ENCODE measurements at places on chromosomes 5 and 9.

GRCh38 chr9:36676778-36677485 lies 104.2 kb downstream of the MELK start:
- DNase-seq: peak; percentile 13

DNA sequence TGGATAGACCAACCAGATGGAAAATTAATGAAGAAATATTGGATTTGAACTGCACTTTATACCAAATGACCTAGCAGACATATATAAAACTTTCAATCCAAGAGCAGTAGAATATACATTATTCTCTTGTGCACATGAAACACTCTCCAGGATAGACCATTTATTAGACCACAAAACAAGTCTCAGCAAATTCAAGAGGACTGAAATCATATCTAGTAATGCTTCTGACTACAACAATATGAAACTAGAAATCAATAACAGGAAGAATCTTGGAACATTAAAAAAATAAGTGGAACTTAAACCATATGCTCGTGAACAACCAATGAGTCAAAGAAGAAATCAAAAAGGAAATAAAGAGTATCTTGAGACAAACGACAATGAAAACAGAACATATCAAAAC lies 150.0 kb upstream of the CD180 start:
- DNase-seq: no peak

GRCh38 chr5:5483350-5483749 lies 60.9 kb downstream of the ICE1 start:
- DNase-seq: no peak

- no peak for DNase-seq
Observed at GRCh38 chr9:126693428-126693944, 79.8 kb downstream of the LMX1B start.

DNA sequence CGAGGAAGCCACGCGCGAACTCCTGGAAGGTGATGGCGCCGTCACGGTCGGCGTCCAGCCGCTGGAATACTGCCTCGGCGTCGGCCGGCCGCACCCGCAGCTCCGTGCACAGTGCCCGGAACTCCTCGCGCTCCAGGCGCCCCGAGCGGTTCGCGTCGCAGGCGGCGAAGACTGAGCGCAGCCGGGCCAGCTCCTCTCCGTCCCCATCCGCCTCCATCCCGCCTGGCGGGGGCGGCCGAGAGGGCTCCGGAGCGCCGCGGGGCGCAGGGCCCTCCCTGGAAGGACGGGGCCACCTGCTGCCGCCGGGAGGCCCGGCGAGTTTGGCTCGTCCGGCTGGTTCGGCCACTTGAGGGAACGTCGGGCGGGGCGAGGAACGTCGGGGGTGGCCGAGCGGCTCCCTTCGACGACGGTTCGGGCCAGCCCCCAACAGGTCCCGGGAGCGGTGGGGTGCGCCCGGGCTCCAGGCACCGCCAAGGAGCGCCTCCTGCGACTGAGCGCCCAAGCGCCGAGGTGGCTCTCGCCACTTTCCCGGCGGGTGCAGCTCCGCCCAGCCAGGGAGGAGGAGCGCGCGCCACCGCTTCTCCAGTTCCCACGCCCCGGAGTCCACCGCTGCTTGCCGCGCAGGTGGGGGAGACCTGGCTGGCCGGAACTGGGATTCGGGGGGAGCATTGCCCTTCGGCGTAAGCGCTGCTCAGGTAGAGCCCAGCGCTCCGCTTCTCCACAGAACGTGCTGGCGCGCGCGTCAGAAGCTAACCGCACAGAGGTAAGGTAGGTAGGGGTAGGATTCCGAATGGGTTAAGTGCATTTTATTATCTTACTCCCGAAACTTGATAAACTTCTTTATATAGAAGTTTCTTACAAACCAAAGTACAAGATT lies at the start of gene RASEF:
Gene RASEF (minus strand): TSS at position 492 of the 877 bp plus-strand sequence. CDS start 275 bp downstream, at position 217.
- no peak for DNase-seq

- no peak for DNase-seq
Observed at GRCh38 chr5:56638768-56639238, 176.5 kb upstream of the MAP3K1 start.

GRCh38 chr9:38026021-38026809 lies 42.8 kb downstream of the SHB start:
- peak; percentile 90 for DNase-seq

- DNase-seq: no peak
Observed at GRCh38 chr5:115484368-115484767, 60.2 kb downstream of the FEM1C start.

GRCh38 chr5:6279607-6280006 lies 98.7 kb downstream of the MED10 start:
- DNase-seq: no peak

- DNase-seq: no peak
Observed at GRCh38 chr5:109611505-109611904, 78.2 kb upstream of the MAN2A1 start.

- DNase-seq: no peak
Observed at GRCh38 chr5:158654415-158654814, 445.3 kb downstream of the EBF1 start.

DNA sequence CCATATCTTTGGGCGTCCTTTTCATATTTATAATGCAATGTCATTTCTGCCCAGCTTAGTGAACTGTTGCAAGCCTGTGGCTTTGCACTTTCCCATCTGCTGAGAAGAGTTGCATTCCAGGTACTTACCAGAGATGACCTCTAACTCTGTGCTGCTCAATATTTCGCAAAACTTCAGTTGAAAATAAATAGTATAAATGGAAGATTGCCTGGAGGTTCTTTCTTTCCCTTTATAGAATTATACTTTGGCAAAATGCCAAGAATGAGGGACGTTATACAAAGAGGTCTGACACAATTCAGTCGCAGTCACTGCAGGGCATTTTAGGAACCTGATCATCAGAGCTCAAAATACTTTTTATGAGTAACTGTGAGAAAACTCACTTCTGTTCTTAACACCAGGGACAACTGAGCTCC lies 18.9 kb upstream of the VLDLR start:
- no peak for DNase-seq

GRCh38 chr5:149735066-149735465 lies 5.0 kb downstream of the PPARGC1B start:
- DNase-seq: peak; percentile 33

DNA sequence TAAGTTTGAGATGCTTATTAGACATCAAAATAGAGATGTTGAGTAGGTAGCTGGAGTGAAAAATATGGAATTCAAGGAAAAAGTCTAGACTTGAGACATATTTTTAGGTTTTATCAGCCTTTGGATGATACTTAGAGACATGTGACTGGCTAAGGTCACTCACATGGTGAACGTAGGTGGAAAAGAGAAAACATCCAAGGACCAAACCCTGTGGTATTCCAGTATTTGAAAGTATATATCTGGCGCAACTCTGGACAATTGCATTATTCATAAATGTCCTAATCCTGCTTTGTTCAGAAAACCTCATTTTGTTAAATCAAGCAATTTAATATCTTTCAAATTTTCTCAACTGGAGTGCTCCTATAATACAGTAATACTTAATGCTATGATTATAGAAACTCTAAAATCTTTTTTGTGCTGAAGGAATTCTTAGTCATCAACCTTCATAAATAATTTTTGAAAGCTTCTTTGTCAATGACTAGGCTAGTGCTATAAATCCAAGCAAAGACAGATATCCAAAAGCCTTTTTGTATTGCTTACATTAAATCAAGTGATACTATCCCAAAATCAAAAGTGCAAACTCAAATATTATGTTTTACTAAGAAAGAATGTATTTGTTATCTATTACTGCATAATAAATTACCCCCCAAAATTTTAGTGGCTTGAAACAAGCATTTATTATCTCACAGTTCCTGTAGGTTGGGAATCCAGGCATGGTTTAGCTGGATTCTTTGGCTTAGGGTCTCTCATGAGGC lies 452.0 kb downstream of the ENC1 start:
- DNase-seq: no peak

DNA sequence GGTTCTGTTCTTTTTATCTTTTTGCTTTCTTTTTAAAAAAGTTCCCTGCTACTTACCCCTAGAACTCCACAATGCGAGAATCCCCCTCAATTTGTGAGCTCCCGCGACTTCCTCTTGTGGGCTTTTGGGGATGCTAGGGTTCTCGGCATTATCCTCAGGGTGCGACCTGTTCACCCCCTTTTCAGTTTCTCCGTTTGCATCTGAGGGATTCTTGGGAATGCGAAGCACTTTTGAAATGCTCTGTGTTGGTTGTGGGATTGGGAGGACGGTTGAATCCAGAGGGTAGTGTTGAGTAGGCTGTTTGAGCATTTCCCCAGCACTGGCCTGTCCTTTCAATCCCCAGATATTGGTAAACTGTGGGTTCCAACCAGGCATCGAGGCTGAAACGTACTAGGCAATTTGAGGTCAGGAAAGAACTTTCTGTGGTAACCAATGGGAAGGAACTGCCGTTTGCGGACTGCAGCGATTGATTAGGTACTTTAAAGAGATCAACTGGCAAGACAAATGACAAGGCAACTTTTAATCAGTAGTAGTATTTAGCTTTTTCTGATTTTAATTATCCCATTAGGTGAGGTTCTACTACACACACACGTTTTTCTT lies 415 bp downstream of the XRCC4 start:
- no peak for DNase-seq

DNA sequence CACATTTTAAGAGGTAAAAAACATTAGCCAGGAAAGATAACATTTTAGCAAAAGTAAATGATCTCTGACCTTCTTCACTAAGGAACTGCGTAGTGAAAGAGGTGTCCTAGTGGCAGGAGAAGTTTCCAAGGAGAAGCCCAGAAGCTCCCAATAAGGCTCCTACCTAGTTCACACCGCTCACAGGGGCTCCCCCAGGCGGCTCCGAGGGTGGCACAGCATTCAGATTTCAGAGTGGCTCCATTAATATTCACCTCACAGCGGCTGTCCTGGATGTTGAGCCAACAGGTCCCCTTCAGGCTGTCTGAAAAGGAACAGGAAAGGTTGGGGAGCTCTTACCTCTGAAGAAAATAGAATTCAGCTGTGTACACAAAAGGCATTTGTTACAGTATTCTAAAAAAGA lies 187.3 kb downstream of the FBN2 start:
- DNase-seq: no peak

GRCh38 chr5:139900546-139901250 lies 105.1 kb downstream of the PSD2 start:
- DNase-seq: no peak

- peak; percentile 77 for DNase-seq
Observed at GRCh38 chr9:6113312-6113711, 97.9 kb upstream of the RANBP6 start.

- DNase-seq: peak; percentile 75
Observed at GRCh38 chr9:119963798-119964372, 594.6 kb upstream of the BRINP1 start.

DNA sequence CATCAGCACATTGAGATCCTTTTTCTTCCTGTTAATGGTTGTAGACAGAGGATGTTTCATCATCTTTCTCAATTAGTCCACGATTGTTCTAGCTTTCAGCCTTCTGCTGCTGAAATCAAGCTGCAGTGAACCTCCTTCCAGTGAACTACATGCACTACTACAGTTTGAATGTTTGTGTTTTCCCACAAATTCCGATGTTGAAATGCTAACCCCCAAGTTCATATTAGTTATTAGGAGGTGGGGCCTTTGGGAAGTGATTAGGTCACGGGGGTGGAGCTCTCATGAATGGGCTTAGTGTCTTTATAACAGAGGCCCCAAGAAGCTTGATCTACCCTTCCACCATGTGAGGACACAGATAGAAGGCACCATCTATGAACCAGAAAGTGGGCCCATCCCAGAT lies 32.9 kb downstream of the NSG2 start:
- DNase-seq: no peak

- DNase-seq: peak; percentile 30
Observed at GRCh38 chr5:36607838-36608783, 1.7 kb downstream of the SLC1A3 start.

DNA sequence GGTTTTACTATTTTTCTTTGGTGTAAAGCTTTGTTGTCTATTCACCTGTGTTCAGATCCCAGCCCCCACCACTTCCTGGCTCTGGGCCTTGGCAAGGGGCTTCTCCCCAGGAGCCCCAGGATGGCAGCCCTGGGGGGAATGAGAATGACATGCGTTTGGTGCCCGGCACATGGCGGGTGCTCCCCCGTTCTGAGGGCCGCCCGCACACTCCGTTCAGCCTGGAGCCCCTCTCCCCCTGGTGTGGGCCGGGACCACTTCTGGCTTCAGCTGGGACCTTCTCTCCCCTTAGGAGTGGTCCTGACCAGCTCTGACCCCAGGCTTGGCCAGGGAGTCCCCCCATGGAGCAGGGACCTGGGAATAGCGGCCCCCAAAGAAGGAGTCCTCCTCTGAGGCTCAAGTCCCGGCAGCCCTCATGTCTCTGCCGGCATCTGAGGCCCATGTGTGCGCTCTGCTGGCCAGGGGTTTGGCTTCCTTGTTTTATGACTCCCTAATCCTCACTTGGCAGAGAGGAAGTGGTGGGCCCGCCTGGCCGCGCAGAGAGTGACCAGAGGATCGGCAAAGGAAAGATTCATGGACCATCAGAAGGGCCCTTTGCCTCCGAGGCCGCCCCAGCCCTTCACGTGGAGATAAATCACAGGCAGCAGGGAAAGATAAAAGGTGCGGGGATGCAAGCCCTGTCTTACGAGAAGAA lies 57.0 kb upstream of the LMX1B start:
- DNase-seq: no peak

- DNase-seq: no peak
Observed at GRCh38 chr5:164909673-164910072, 1404.3 kb downstream of the MAT2B start.

DNA sequence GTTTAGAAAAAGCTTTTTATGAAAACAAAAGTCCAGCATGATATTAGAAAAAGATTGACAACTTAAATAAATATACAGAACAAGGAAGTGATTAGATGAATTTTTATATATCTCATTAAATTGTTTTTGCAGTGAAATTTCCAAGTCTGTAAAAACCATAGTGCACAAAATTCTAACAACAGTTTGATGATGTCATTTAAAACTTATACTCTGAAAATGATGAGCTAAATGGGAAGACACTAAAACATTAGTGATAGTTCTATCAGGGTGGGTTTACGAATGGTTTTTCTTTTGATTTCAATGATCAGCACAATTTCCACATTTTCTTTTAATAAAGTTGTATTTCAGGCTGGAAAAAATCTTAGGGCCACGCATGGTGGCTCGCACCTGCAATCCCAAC lies 126.4 kb upstream of the GPR151 start:
- no peak for DNase-seq

GRCh38 chr5:108556441-108557145 lies 174.7 kb upstream of the FBXL17 start:
- DNase-seq: no peak

GRCh38 chr9:129548571-129549135 lies 72.2 kb downstream of the C9orf50 start:
- no peak for DNase-seq

GRCh38 chr9:126804198-126804695 lies 593 bp upstream of the ZBTB43 start:
- DNase-seq: no peak

- no peak for DNase-seq
Observed at GRCh38 chr9:133108794-133109641, 12.0 kb downstream of the RALGDS start.

All from cardiac fibroblast (primary cell).